ENCODE measurements at places on chromosomes 2 and 18.

GRCh38 chr2:74502720-74503505, 3.5 kb upstream of the LBX2 start:
- DNase-seq, result peak; percentile 93

- DNase-seq, result peak; percentile 9
Observed at GRCh38 chr2:122805346-122805745, 1049.9 kb downstream of the TSN start.

DNA sequence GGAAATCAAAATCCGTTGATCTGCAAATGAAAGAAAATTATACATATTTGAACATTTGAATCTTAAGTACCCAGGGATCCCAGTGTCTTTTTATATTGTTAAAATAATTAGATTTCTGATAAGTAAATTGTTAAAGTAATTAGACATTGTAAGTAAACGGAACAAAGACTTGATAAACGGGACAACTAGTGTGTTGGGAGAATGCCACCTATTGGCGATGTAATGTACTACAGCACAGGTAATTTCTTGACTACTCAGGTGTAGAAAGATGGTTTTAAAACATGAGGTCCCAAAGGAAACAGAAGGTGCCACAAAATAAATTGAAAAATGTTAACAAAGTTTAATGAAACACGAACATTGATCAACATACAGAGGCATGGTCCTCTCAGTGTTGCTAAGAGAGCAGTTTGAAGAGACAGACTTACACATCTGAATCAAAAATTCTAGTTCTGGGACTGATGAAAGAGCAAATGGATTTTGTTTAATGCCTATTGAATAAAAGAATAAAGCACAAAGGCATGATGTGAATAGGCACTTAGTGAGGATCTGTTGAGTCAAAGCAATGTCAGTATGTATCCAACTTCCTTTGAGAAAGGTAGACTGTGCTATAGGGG, 103.4 kb upstream of the RASGRP3 start:
- DNase-seq, result no peak

GRCh38 chr2:18900691-18901141, 311.3 kb upstream of the NT5C1B start:
- peak; percentile 56 for DNase-seq

GRCh38 chr2:191895195-191895594, 48.3 kb upstream of the CAVIN2 start:
- DNase-seq, result no peak

DNA sequence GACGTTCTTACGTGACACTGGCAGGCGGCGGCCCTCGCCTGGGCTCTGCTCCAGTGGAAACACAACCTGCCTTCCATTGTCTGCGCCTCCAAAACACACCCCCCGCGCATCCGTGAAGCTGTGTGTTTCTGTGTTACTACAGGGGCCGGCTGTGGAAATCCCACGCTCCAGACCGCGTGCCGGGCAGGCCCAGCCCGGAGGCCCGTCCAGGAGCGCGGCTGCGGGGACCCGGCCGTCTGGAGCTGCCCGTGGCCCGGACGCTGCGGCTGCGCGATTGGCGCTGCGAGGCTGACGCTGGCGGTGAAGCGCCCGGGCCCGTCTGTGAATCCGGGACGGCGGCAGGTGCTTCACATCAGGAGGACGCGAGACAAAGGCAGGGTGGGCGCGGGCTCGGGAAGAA, 670.3 kb upstream of the SALL3 start:
- no peak for DNase-seq

DNA sequence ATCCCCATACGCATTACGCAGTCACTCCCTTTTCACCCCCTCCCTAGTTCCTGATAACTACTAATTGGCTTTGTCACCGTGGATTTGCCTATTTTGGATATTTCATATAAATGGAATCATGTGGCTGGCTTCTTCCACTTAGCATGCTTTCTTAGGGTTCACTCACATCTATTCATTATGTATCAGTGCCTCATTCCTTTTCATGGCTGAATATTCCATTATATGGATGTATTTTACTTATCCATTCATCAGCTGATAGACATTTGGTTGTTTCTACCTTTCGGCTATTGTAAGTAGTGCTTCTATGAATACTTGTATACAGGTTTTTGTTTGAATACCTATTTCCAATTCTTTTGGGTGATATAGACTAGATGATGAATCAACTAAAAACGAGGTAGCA, 4.9 kb downstream of the ATP5MC3 start:
- no peak for DNase-seq

GRCh38 chr2:190809139-190809764, 71.4 kb upstream of the GLS start:
- no peak for DNase-seq

GRCh38 chr18:70220628-70221027, 15.1 kb upstream of the RTTN start:
- DNase-seq, result peak; percentile 17

- peak; percentile 39 for DNase-seq
Observed at GRCh38 chr2:127401757-127402695, 14.3 kb upstream of the MAP3K2 start.

GRCh38 chr2:6876309-6876708, 1.3 kb upstream of the RSAD2 start:
- DNase-seq, result no peak

- DNase-seq, result no peak
Observed at GRCh38 chr18:34754300-34754699, 44.2 kb downstream of the DTNA start.

- no peak for DNase-seq
Observed at GRCh38 chr2:60306267-60306861, 247.1 kb downstream of the BCL11A start.

GRCh38 chr2:234708091-234708683, 211.3 kb upstream of the ARL4C start:
- DNase-seq, result no peak

GRCh38 chr18:31267823-31268481, 50.0 kb upstream of the DSG1 start:
- DNase-seq, result no peak

DNA sequence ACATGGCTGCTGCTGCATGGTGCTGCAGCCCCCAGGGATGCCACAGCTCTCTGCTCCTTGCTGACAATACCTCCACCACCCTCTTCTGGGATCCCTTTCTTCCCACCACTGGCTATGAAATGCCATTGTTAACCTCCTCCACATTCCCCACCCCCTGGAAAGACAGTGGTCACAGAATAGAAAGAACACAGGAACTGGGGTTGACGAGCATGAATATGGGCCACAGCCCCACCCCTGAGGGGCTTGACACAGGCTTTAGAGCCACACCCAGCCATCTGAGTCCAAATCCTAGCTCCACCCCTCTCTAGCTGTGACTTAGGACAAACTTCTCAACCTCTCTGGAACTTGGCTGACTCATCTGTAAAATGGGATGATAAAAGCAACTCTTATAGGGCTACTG, 47.3 kb downstream of the TMEM163 start:
- DNase-seq, result no peak

- peak; percentile 1 for DNase-seq
Observed at GRCh38 chr2:149954981-149955600, 367.5 kb upstream of the MMADHC start.

DNA sequence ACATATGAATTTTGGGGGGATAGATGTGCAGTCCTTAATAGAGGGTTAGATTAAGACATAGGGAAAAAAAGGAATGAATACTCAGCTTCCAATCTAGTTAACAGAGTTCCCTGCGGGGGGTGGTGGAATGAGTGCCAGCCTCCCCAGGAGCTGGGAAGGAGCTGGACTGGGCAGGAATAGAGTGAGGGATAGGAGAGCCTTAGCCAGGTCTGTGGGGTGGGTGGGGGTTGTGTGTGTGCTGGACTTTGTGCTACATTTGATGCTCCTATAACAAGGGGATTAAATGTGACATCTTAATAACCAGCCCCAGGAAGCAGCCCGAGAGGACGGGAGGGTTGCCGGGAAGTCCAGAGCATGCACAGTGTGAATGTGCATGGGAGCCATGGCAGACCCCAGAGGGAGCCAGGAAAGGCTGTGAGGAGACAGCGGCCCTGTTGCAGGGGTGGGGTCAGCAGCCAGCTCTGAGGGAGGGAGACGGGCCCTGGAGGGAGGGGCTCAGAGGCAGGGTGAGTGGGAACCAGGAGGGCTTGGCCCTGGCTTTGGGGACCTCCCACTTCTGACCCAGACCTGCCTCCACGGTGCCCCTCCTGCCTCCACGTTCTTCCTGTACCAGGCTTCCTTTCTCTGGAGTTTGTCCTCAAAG, 3.6 kb upstream of the MBP start:
- no peak for DNase-seq

DNA sequence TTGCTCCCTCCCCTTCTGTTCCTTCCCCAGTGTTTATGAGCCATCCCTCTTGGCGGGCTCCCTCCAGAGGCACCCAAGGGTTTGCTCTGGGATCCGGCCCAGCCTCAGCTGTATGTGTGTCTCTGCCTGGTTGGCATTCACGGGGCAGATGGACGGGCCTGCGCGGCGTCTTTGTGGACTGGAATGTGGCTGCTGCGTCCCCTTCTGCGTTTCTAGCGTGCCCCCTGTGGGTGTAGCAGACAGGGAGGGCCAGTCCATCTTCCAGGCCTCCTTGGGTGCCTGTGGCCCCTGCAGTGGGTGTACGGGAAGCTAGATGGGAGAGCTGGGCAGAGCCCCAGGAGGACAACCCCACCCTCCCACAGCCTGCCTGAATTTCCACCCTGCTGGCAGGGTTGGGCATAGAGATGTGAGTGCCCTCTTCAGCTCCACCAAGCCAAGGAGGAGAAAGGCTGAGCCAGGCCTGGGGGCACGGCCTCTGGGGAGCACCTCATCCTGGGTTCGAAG, 15.7 kb downstream of the GPC1 start:
- no peak for DNase-seq

- DNase-seq, result no peak
Observed at GRCh38 chr2:55451699-55452098, 32.0 kb upstream of the CCDC88A start.

GRCh38 chr2:109712746-109713145, 81.4 kb upstream of the RGPD5 start:
- no peak for DNase-seq

GRCh38 chr2:129764376-129765325, 214.8 kb upstream of the RAB6C start:
- no peak for DNase-seq

DNA sequence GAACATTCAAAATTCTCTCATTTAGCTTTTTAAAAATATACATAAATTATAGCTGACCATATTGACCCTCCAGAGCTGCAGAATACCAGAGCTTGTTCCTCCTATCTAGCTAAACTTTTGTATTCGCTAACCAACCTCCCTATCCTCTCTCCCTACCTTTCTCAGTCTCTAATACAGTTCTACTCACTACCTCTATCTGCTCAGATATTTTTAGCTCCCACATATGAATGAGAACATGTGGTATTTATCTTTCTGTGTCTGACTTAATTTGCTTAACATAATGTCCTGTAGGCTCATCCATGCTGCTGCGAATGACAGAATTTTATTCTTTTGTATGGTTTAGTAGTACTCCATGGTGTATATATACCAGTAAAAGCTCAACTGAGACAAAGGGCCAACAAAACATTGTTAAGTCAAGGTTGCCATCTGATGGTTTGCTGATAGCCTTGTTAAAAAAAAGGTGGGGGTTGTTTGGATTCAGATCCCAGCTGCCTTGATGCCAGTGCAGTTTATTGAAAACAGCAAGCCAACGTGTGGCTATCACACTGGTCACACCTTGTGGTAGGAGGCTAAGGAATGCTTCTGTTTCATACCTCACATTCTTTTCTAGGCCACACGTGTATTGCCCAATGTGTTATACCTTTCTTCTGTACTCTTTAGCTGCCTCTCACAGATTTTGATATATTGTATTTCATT, 101.5 kb downstream of the VWA3B start:
- DNase-seq, result peak; percentile 12

- no peak for DNase-seq
Observed at GRCh38 chr2:231258701-231259100, 60.3 kb downstream of the ARMC9 start.

GRCh38 chr18:40980171-40980570, 974.9 kb upstream of the PIK3C3 start:
- DNase-seq, result no peak

GRCh38 chr18:44838971-44839666, 158.4 kb downstream of the SETBP1 start:
- DNase-seq, result peak; percentile 69

GRCh38 chr2:101802329-101802728, 104.8 kb downstream of the MAP4K4 start:
- DNase-seq, result no peak

DNA sequence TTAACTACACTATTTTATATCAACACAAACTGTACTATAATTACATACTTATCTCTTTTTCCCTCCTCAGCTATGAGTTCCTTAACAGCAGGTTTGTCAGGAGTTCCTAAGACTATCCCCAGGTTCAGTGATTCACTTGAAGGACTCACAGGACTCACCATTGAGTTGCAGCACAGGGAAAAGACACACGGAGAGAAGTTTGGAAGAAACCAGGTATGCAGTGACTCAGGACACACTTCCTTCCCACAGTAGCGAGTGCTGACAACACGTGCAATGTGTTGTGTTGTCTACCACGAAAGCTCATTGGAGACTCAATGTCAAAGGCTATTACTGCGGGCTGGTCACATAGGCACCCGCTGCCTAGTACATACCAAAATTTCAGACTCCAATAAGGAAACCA, 32.0 kb downstream of the MGAT4A start:
- no peak for DNase-seq

GRCh38 chr2:129585760-129586159, 393.7 kb upstream of the RAB6C start:
- DNase-seq, result no peak

DNA sequence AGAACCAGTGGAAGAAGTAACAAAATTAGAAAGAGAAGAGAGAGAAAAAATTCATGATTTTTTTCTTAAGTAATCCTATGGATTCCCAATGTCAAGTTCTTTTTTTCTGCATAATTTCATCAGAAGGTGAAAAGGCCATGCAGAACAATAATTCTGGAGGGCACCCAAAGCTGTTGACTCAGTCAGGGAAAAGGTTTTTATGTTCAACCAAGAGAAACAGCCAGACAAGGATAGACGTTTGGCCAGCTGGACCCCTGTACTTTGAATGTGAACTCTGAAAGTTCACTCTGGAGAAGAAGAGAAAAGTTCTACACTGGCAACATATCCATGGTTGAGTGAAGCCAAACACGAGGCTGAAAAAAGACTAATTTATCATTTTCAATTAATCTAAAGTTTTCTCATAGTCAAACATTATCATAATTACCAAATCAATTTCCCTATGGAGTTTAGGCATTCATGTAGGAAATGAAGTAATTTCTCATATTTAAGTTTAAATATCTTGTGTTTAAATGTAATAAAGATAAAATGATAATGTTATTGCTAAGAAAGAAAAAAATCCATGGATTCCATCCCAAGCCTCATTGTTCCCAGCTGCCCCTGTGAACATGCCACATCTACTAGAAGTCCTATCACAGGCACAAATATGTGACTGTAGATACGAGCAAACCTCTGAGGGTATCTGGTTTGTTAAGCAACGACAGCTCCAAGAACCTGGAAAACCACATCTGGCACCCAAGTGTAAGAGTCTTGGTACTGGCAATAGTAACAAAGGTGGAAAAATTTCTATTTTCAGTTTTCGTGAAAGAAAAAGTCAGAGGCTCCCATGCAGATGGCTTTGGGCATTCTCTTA, 742.7 kb upstream of the ACVR2A start:
- DNase-seq, result no peak

- DNase-seq, result no peak
Observed at GRCh38 chr18:53101536-53102105, 761.6 kb downstream of the DCC start.

- DNase-seq, result no peak
Observed at GRCh38 chr2:904246-905024, 46.2 kb upstream of the SNTG2 start.

GRCh38 chr2:218386505-218387368, 4.7 kb downstream of the SLC11A1 start:
- DNase-seq, result no peak
